Right lung (tissue), 10 donors: ENCODE measurements at places on chromosomes 1 and 21. TPM values are rescaled to one million over a fixed set of nuclear protein-coding genes. Genes with fewer than 3 reads are reported as not detected.

DNA sequence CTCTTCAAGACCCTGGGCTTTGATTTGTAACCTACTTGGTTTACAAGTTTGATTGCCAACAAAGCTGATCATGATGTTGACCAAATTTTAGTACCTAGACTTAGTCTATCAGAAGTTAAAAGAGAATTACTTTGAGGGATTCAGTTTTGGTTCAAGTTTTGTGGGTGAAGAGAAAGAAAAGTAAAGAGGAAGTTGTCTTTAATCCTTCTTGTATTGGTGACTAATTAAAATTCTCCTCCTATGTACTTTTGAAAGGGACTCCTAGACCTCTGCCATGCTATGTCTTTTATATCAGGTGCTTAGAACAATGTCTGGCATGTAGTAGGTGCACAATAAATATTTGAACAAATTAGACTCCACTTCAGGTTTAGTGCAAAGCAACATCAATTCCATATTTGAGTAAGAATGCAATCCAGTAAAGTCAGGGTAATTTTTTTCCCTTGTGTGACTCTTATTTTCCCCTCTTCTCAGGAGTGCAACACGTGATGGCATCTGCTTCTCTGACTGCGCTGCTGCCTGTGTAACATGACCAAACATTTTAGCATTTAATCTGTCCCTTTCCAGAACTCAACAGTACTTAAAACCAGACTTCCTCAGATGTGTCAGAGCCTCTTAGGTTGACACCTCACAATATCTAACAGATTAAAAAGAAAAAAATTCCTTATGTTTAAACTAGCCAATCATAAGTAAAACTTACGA, 41.1 kb upstream of the KCNQ4 start:
- no peak for DNase-seq

Gene RPTN
- polyA plus RNA-seq: not detected

Gene ANGPTL3
- 0.39 TPM for polyA plus RNA-seq

DNA sequence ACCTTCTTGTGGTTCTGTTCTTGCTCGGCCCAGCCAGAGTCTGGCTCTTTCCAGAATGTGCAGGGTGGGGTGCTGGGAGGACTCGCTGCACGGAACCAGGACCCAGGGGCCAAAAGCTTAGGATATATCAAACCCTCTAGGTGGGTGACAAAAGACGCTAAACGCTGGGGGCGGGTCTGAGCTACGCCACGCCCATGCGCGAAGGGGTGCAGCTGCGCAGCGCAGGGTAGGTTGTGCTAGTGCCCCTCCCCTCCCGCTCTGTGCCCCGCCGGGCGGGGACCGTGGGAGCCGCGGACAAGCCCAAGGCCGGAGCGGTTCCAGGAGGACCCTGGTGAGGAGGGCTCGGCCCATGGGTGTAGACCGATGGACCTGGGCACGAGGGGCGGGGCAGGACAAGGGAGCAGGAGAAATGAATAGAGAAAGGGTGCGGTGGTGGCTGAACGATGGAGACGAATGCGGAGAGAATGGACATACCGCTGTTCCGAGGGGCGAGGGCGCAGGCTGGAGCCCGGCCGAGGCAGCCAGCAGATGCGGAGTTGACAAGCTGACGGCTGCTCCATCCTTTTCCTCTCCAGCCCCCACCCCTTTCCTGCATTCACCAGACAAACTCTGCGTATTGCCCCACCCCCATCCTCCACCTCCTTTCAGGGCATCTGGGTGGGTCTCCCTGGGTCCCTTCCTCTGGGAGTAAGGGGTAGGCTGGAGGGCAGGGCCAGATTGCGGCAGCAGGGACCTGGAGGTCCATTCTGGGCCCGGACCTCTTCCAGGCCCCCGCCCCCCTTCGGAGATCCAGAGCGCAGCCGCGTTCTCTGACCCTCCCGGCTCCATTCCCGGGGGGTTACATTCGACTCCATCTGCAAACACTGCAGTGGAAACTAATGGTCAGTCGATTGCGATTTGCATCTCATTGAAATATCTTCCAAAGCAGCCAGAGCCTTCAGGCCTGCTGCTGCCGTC, at the start of gene RUSC1:
Gene RUSC1 (plus strand): TSS at position 234 of the 957 bp plus-strand sequence. CDS start 880 bp downstream, outside the sequence.
- DNase-seq: peak; percentile 78

DNA sequence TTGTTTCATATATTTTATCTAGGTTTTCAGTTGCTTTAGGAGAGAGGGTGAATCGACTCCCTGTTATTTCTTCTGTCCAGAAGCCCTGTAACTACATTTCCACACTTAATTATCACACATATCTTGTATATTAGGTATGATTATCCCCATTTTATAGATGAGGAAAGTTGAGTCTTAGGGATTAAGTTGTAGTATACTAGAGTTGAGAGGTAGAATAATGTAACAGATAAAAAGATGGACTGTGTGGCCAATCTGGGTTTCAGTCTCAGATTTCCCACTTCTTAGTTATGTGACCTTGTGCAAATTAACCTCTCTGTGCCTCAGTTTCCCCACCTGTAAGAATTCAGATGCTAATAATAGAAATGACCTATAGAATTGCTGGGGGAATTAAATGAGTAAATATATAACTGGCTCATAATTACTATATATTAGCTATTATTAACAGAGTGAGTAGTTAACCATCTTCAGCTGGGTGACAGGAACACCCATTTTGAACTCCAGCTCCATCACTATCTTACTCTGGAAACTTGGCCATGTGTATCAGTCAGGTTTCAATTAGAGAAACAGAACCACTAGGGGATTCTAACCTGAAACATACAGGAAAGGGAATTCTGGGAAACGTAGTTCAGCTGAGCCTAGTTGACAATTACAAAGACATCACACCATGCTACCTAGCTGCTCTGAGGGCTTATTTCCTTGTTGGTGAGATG, 20.4 kb upstream of the FOXO6 start:
- no peak for DNase-seq

DNA sequence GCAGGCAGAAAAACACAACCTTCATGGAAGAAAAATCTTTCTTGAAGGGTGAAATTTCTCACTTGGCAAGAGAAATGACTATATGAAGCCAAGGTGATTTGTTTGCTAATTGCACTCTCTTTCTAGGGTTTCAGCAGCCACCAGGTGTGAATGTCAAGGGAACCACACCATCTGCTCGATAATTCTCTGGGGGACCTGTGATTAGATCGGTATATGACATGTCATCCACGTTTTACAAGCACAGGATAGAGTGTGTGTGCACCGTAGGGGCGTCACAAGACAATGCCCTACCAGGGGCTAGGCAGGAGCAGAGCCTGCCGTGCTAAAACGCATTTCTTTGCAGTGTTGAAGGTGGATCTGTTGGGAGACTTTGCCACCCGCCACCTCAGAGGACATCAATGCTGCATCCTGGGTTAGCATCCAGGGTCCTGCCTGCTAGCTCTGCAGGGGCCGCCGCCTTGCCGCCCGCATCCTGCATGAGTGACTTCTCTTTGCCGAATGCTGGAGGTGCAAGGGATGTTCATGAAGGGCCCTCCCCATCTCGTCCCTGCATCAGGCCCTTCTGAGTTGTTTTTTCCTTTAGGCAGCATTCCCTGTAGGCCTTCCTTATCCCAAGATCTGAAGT, 37.8 kb upstream of the CCSAP start:
- DNase-seq: no peak

Gene RGS16
- polyA plus RNA-seq: 3.9 TPM

Gene TTLL7
- polyA plus RNA-seq: 3.1 TPM

DNA sequence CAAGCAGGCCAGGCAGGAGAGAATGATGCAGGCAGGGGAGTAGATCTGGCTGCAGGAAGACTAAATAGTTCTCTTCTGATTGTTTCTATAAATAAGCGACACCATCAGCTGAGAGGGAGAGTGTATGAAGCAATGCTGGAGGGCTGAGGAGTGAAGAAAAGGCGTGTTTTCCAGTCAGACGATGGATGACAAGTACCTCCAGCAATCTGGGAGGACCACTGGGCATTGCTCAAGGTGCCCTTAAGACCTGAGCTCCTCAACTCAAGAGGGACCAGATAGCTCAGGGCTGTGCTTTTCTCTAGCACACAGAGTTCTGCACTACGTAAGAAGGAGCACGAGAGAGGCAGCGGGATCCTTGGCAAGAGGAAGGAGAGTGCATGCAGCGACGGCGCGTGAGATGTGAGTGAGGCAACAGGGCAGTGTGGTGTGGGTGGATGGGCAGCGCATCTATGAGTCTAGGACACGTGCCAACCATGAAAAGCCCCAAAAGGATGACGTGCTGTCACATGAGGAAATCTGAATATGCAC, 36.0 kb downstream of the PABPC4 start:
- no peak for DNase-seq

DNA sequence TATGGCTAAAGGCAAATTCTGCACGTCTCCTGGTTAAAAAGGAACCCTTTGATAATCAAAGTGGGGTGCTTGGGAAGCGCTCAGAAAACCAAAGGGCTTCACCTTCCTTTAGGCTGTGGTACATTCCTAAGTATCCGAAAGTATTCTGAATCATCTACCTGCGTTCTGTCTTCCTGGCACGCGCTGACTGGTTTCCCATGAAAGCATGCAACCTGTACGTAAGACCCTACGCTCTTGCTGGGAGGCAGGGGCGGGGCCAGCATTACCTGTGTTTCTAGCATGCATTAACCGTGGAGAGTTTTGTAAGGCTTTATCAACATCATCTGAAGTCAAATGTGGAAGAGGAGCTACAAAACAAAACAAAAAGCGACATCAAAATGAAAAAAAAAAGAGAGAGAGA, 96.0 kb downstream of the ERG start:
- DNase-seq: no peak

- no peak for DNase-seq
Measured at GRCh38 chr1:112893288-112894009, 62.5 kb downstream of the SLC16A1 start.

- no peak for DNase-seq
Measured at GRCh38 chr1:44503625-44504024, 98.6 kb downstream of the RNF220 start.

- no peak for DNase-seq
Measured at GRCh38 chr1:6868660-6869380, 83.6 kb downstream of the CAMTA1 start.

DNA sequence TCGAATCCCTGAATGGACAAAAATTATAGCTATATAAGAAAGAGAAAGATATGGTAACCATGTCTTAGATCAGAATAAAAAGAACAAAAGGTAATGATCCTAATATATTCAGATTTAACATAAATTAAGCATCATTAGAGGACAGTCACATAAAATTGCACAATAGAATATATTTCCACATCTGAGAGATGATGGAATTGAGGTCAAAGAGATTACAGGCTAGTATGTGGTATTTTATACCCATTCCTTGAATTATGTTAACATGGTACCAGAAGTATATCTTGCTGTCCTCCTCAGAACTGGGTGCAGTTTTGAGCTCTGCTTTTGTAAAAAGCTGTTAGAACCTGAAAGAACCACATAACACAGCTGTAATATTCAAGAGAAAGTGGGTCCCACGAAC, 245.6 kb upstream of the HOOK1 start:
- no peak for DNase-seq

Gene KIRREL1
- polyA plus RNA-seq: 52.5 TPM

Gene SPATA17
- polyA plus RNA-seq: 3.9 TPM

GRCh38 chr1:67793562-67793961, 39.7 kb downstream of the GNG12 start:
- DNase-seq: peak; percentile 39

DNA sequence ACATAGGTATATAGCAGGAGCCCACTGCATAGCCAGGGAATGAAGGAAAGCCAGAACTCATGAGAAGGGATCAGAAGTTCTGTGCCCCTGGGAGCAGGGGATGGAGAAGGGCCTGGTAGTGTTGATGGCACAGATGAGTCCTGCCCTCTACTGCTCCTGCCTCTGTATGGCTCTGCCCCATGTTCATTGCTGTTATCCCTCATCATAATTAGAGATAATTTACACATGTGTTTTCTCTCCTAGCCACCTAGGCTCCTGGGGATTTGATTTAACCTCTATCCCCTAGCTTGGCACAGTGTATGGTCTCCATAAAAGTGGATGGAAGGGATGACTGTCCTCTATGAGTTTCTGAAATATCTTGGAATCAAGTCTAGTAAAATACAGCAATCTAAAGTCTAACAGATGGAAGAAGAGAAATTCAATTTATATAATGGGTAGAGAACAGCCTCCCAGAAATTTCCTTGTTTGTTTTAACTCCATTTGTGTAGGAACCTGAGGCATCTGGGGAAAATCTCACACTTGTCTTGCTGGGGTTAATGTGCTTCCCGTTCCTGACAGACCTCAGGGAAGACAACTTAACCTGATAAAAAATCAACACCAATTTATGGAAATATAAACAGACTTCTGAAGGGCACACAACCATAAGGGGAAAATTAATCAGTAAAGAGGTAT, 393.8 kb downstream of the HHAT start:
- DNase-seq: no peak

DNA sequence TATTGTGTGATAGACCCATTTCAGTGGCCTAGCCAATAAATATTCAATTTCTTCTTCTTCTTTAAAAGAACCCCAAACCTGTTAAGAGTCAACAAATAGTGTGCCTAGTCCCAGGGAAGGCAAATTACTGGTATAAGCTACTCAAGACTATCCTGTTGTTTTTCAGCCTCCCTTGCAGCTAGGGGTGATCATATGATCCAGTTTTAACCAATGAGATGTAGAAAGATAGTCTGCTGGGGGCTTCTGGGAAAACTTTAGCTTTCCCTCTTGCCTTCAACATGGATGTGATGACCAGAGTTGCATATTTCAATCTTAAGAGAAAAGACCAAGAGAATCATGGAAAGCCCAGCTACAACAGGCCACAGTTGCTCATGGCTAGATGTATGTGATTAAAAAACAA, 4.7 kb upstream of the NUP210L start:
- DNase-seq: no peak

DNA sequence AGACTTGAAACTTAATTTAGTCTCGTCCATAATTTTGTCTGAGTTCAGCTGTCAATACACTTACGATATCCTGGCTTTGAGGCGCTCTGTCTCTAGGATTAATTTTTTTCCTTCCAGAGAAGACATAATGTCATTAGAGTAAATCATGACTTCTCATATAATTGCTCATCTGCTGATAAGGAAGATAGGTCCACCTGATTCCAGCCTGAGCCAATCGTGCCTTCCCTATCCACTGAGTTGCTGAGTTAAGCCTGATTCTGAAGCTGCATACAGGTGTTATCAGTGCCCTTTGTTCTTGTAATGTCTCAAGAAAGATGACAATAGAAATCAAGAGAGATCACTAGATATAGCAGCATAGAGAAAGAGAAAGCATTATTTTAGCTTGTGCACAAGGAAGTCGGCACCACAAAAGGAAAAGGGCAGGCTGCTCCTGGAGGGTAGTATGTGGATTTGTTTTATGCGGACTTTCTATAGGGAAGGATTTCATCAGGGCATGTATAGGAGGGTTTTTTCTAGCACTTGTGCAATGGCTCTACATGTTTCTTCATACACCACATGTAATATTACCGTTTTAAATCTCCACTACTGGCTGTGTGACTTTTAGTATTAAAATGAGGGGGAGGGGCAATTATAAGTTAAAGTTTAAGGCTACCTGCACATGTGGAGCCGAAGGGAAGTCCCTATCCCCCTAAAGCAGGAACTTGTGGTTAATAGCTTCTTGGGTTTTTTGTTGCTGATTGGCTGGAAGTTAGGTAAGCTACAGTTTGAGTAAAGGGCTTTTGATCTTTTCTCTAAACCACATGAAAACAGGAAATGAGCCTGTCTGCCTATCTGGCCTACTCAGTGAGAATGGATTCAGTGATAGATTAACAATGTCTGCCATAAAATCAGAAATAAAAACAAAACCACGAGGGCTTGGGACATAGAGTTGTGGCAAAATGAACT, 133.4 kb downstream of the PLPPR5 start:
- DNase-seq: no peak
